GM12892 (cell line): ENCODE measurements at places on chromosomes 13 and 19.
A peak's percentile ranks its signal among the peaks of the same experiment; 100 is the strongest.

DNA sequence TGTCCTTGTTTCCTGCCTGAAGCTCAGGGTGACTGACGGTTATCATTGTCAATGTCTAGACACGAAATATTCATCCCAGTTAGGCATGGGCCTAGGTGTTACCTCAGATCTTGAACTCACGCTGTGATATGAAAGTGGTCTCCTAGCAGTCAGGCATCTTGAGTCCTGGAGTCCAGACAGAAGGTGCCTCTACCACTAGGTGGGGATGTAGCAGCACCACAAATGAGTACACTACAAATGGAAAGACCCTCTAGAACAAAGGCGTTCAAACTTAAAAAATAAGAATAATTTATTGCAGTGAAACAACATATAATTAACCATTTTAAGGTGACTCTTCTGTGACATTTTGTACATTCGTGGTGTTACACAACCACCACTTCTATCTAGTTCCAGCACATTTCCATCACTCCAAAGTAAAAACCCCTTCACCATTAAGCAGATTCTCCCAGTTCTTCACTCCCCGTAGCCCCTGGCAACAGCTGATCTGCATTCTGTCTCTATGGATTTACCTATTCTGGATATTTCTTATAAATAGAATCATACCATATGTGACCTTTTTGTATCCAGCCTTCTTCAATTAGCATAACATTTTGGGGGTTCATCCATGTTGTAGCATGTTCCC is 11.9 kb upstream of the FRY start:
- DNase-seq = peak; percentile 23

DNA sequence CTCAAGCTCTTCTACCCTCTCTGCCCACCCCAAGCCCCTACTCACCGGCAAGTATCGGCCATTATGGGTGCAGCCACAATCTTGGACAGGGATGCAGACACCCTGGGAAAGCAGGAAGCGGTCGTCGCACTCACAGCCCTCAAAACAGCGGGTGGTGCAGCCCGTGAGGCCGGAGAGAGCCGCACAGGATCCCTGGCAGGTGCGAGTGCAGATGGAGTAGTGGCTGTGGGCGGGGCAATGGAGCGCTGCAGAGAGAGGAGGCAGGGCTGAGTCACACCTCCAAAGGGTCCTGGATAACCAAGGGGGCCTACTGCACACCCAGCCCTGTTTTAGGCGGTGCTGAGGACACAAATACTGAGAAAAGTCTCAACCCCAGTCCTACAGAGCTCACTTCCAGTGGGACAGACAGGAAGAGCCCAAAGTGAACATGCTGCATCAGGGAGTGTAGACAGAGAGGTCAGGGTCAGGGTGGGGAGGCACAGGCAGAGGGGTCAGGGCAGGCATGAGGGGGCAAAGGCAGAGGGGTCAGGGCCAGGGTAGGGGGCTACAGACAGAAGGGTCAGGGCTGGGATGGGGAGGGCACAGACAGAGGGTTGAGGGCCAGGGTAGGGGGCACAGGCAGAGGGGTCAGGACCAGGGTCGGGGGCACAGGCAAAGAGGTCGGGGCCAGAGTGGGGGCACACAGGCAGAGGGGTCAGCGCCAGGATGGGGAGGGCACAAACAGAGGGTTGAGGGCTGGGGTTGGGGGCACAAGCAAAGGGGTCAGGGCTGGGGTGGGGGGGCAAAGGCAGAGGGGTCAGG is 24.2 kb upstream of the FBL start:
- DNase-seq = no peak

DNA sequence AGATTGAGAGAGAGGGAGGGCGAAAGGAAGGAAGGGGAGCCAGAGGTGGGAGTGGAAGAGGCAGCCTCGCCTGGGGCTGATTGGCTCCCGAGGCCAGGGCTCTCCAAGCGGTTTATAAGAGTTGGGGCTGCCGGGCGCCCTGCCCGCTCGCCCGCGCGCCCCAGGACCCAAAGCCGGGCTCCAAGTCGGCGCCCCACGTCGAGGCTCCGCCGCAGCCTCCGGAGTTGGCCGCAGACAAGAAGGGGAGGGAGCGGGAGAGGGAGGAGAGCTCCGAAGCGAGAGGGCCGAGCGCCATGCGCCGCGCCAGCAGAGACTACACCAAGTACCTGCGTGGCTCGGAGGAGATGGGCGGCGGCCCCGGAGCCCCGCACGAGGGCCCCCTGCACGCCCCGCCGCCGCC is at the start of gene TNFSF11:
Gene TNFSF11, plus strand, starts transcription at position 142 of the 400 bp plus-strand sequence. Its CDS starts 152 bp downstream, at position 294.
- peak; percentile 40 for DNase-seq

- DNase-seq = no peak
These were observed 539.7 kb downstream of the RFC3 start for GRCh38 chr13:34357435-34358232.

DNA sequence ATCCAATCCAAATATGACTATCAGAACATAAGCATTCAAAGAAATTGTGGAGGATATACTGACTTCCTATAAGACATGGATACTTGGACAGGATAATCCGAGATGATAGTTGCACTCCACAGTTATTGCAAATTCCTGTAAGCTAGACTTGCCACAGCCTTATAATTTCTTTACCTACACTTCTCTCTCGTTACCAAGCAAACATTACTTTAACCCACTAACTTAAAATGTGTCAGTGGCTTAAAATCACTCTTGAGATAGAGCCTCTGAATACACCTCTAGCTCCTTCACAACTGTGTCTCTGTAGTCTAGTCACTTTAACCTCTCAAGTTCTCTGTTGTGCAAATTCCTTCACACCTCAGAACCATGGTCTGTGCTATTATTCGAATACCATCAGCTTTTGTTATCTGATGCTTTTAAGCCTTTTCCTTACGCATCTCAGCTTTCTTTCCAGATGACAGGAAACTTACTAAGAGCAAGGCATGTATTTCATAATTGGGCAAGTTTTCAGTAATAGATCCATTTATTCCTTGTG is 474.9 kb upstream of the MIR17HG start:
- DNase-seq = no peak

- DNase-seq = no peak
These were observed 626.5 kb downstream of the UQCRFS1 start for GRCh38 chr19:28586474-28586873.

GRCh38 chr19:48661711-48662090 is 11.1 kb downstream of the NTN5 start:
- no peak for DNase-seq
